ENCODE measurements at places on chromosomes 11 and 22.

DNA sequence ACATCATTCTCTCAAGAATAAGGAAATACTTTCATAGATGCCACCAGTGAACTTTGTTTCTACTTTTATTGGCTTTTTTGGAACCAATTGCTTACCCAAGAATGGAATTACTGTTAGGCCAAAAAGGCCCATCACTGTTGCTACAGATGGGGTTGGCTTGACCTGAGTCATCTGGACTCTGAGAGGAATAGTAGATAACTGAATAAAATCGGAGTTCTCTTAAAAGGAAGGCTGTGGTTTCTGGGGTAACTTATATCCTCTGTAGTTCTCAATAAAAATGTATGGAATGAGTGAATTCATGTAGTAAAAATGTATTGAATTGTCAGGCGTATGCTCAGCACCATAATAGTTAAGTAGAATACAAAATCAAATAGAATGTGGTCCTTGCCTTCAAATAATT, 56.6 kb downstream of the ARHGEF12 start:
- DNase-seq, result no peak

DNA sequence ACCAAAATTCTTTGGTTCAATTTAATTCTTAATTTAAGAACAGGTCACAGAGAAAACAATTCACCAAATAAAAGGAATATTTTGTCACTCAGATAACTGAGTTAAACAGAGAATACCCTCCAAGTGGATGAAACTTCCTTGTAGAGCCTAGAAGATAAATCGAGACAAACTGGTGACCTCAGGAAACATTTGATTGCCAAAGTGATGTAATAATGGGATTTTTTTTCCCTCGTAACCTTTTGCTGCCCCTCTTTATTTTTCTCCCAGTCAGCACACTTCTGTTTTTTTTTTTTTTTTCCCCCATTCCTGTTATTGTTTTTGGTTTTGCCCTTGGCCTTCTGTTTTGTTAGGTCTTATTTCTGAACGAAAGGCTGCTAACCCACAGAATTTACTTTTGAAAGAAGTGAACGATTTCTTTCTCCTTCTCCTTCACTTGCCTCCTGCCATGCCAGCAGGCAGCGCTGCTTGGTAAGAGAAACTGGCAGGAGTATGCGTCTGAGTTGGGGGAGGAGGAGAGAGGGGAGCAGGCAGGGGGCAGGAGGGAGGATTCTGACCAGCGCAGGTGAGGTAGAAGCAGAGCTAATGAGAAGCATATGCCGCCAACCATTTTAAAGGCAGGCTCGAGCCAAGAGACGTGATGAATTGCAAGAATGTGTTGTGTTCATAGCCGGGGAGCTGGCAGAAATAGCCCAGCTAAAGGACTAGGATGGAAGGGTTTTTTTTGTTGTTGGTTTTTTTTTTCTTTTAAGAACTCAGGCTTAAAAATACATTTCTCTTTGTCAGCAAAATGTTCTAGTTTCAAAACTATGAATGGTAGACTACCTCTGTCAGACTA, 121.9 kb upstream of the MTMR2 start:
- no peak for DNase-seq

DNA sequence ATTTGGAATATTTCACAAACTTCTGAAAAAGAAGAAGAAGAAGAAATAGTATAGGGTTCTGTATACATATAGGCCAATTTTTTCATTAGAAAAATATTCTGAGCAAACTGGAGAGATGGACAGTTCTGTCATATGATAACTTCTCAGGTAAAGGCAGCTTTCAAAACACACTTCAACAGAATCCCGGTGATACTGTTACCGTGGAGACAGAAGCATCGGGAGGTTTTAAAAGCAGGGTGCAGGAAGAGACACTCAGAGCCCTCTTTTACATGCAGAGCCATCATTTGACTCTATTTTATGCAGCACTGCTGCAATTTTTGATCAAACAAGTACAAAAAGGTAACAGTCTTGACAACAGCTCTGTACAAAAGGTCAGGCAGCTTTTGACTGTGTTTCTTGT, 1785.4 kb downstream of the LRRC4C start:
- no peak for DNase-seq

GRCh38 chr11:132337819-132338416, 967.5 kb downstream of the NTM start:
- DNase-seq, result no peak

DNA sequence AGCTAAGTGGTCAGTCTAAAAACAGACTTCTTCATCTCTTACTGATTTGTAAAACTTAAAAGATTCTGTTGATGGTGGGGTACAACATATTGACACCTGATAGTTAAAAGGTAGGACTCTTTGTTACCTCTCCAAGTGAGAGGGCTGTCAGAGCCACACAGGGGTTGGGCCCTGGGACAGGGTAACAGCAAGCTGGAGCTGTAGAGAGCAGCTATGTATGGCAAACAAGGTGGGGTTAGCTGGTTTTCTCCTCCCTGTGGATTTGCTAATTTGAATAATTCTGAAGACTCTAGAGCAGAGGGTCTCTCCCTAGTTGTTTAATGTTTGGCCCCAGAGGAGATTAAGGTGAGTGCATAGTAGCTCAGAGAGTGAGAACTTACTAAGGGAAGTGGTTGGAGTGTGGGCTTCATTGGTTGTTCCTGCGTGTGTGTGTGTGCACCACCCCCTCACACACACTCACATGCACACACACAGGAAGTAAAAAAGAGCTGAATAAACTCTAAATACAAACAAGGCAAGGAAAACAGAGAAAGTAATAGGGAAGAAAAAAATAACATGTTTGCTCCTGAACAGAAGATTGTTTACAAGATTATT, 9.2 kb upstream of the GAS2 start:
- no peak for DNase-seq

- DNase-seq, result no peak
Observed at GRCh38 chr22:31218565-31219262, 6.6 kb downstream of the LIMK2 start.

Data from activated CD4-positive, CD25-positive, alpha-beta regulatory T cell (primary cell).